ENCODE measurements at places on chromosomes 2 and 18. TPM values are rescaled to one million over a fixed set of nuclear protein-coding genes. Genes with fewer than 3 reads are reported as not detected.

Gene DSG4
- total RNA-seq: not detected

Gene NFATC1
- 14.2 TPM for total RNA-seq

Gene GALNT13
- total RNA-seq: 3.1 TPM

Gene IKZF2
- 13.0 TPM for total RNA-seq

Gene FAM110C
- total RNA-seq: 9.7 TPM

Gene LRRTM1
- not detected for total RNA-seq

Gene IL1F10
- not detected for total RNA-seq

Gene HOXD8
- 1.2 TPM for total RNA-seq

DNA sequence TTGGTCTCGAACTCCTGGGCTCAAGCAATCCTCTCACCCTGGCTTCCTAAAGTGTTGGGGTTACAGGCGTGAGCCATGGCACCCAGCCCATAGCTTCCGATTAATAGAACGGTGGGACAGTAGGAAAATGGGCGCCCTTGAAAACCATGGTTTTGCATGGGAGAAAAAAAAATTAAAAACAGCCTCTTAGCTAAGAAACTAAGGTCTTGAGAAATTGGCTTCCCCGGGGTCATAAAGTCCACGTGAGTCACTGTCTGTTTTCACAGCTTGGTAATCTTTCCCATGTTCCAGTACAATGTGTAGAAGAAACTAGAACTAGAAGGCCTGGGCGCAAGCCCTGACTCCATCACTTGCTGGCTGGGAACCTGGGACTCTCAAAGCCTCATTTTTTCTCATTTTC is 20.7 kb downstream of the B3GNT2 start:
- DNase-seq: no peak

DNA sequence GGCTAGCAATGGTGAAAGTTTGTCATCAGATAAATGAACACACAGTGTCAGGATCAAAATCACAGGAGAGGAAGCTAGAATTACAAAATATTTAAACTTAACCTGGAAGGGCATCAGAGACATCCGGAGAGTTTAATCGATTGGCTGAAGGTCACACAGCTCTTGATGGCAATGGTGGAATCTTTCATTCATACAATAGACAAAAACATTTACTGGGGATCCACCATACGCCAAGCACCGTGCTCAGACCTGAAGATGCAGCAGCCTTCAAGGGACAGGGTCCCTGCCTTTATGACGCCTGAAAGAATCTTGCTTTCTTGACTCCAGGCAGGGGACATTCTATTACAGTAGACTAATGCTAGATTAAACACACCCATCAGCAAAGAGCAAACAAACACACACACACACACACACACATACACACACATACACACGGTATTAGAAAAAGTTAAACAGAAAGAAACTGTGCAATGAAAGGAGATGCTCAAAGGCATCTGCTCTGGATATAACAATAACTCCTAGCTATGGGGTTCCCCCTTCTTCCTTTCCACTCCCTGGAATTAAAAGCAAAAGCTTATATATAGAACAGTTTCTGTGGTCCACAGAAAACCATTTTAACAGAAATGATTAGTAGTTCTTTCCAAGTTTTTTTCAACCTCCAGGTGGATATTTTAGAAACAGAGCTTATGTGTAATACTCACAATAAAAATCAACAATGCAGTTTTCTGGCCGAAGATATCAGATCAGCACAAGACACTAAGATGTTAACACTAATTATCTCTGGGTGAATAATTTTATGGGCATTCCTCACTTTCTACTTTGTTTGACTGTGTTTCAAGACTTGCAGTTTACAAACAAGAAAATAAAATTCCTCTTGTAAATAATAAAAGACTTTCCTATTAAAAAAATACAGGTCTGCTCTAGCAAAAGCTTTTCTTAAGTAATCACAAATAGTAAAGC is 151.7 kb downstream of the ANKRD44 start:
- DNase-seq: peak; percentile 45

DNA sequence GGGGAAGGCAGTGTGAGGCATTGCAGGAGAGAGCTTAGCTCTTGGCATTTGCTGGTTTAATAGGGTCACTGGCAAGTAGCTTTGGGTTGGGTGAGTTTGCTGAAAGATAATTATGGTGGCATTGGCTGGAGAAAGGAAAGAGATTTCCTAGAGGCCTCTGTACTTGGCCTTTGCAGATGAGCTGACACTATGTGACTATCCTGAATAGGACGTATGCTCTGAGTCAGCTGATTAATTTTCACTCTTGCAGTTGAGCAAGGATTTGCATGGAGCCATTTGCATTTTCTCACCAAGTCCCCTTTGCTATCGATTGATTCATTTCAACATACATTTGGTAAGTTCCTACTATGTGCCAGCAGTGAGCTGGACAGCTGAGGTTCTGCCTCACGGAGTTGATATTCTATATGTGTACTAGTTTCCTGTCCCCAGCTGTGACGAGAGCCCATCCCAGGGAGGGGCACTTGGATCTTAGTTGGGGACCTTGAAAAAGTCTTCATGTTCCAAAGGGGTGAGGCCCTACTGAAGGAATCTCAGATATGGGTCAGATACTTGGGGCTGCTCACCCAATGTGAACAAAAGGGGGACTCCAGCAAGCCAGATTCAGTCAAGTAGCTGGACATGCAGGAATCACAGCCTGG is 245.7 kb downstream of the LOXHD1 start:
- no peak for DNase-seq

DNA sequence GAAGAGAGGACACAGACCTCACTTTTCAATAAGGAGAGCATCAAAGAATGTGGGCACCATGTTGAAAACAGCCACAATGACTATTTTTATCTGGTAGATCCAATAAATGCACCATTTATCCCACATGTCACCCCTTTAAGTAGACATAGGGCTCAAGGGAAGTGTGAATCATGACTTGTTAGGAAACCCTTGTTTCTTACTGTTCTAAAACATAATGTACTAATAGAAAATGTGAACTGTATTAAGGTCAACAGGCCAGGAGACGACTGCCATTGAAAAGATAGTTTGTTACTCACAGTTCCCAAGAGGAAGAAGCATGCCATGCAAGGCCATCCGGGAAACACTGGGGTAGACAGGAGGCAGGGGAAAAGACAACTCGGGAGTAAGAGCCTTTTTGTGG is 137.7 kb downstream of the EN1 start:
- DNase-seq: no peak

GRCh38 chr2:138670734-138671133 is 109.5 kb downstream of the NXPH2 start:
- no peak for DNase-seq

- DNase-seq: no peak
Measured at GRCh38 chr2:85022232-85022631, 51.3 kb downstream of the KCMF1 start.

DNA sequence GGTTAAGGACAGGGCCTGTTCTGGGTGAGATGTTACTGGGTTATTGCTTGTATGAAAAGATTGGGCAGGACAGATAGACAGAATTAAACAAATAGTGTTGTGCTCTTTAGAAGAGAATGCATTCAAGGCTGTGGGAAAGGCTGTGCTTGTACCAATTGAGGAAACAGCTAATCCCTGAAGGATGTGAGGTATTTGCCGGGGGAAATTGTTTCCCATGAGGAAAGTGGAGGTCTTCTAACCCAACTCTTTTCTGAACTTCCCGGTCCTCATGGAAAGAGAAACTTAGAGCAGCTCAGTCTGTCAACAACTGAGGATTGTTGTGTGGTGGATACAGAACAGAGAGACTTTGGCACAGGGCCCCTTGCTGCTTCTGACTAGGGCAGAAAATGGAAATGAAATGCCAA is 9.5 kb downstream of the SLC1A4 start:
- peak; percentile 36 for DNase-seq

DNA sequence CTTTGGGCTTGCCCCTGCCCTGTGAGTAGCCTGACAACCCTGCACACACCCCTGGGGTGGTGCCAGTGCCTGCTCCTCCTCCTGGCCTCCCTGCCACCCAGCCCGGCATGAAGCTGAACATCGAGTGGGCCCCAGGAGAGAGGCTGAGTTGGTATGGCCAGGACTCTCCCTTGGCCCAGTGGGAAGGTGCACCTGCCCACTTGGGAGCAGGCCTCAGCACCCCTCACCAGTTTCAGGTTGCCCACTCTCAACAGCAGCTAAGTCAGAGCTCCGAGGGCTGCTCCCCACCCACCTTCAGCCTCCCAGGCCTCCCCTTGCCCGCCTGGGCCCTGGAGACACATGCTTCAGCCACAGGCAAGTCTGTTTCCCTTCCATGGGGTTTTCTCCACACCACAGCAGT is 203.1 kb downstream of the KLHL29 start:
- DNase-seq: no peak

DNA sequence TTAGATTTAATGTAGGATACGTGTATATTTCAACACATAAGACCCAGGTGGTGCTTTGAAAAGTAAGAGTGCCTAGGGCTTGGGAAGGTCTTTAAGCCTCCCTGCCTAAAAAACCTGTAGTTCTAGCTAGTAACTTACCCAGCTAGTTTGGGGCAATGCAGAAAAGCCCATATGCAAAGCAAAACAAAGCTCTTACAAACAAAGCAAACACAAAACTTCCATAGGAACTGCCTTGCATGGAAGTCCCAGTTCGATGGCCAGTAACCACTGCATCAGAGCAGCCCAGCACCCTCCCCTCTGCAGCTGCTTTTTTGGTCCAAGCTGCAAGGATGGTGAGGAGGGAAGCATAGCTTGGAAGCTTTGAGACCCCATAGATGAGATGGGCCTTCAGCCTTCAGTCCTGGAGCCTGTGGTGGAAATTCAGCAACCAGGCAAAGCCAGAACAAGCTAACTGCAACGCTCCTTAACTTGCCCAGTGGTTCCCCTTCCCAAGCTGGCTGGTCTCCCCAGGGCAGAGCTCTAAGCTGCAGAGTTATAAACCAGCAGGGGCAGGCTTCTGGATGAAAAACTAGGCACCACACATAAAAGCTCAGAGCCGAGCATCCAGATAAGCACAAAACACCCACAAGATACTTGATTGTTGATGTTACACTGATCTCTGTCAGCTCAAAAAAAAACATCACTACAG is 16.2 kb downstream of the C2orf76 start:
- no peak for DNase-seq

DNA sequence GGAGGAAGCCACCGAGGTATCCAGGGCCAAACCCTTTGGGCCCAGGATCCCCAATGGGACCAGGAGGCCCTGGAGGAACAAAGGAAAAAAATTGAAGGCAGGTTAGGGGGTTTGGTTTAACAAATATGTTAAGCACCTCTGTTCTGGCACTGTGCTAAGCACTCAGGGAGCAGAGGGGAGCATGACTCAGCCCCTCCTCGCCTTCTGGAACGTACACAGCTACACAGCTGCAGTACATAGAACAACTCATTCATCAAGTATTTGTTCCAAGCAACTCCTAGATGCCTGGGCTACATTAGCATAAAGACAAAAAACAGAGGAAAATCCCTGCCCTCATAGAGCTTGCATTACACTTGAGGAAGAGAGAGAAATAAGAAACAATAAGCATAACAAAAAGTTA is 153.6 kb downstream of the COL4A4 start:
- DNase-seq: no peak

GRCh38 chr2:43169987-43170386 is 56.4 kb downstream of the ZFP36L2 start:
- DNase-seq: no peak

DNA sequence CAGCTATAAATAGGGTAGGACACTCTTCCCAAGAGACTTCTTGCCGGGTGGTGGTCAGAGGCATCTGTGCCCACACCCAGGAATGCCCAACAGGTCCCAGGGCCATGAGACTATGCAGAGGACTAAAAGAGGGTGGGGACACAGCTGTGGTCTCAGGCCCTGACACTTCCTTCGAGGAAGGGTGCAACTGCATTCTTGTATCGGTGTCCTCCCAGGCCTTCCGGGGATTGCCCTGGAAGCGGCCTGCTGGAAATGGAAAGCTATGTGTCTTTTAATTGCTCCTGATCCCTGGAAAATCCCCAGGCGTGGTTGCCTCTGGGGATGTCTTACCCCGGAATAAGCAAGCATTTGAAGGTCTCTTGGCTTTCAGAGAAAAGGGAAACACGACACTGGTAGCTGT is 176.7 kb downstream of the SOX11 start:
- no peak for DNase-seq

DNA sequence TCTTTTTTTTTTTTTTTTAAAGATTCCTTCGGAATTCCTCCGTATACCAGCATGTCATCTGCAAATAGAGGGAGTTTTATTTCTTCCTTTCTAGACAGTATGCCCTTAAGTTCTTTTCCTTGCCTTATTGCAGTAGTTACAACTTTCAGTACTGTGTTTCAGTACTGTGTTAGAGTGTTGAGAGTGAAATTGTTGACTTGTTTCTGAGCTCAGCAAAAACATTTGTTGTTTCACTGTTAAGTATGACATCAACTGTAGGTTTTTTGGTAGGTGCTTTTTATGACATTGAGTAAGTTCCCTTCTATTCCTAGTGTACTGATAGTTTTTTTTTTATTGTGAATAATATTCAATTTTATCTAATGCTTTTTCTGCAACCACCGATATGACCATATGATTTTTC is 43.9 kb downstream of the ACVR2A start:
- DNase-seq: no peak

DNA sequence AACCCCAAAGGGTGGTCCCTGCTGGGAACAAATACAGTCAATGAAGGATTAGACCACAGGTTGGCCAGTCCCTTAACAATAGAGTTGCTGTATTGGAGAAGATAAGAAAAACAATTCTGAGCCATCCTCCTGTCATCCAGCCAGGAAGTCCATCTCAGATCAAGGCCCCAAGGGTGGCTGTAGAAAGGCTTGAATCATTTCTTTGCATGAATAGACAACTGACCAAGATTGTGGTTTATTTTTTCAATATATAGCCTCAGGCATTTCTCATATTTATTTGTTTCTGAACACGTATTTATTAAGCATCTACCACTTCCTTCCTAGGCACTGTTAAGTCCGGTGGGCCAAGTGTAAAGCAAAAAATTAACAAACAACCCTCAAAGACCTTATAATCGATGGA is 274.4 kb upstream of the SLC14A2 start:
- DNase-seq: no peak

- DNase-seq: no peak
Measured at GRCh38 chr2:109560265-109560664, 53.5 kb downstream of the SEPTIN10 start.

All from lung (tissue), 17 donors.